Amygdala (tissue), 56 donors: ENCODE measurements at places on chromosomes 3 and 15.

DNA sequence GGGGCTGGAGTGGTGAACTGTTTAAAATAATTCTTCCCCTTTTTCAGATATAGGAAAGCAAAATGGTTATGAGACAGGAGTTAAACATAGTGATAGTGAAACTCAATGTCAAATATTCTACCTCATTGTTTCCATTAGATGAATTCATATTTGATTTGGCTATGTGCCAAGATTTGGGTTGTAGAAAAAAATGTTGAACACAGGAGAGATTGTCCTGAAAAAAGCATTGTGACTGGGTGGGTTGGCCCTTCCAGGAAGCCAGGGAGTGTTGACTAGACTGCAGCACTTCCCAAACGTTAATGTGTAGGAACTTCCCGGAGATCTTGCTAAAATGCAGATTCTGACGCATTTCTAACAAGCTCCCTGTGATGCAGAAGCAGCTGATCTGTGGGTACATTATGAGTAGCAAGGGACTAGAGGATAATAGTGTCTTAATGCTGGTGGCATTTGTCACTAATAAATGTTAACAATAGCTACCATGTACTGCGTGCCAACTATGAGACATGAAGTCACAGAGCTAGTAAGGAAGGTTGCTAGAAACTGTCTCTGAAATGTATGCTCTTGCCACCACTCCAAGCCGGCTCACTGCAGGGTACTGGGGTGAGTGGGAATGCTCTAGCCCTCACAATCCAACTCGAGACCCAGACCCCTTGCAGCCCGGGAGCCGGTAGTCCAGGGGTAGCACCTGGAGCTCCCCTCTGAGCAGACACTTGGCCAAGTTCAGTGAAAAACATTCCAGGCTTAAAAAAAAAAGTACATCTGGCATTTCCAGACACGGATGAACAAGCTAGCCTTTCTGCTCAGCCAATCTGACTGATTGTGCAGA, 120.6 kb downstream of the CD47 start:
- DNase-seq: no peak

DNA sequence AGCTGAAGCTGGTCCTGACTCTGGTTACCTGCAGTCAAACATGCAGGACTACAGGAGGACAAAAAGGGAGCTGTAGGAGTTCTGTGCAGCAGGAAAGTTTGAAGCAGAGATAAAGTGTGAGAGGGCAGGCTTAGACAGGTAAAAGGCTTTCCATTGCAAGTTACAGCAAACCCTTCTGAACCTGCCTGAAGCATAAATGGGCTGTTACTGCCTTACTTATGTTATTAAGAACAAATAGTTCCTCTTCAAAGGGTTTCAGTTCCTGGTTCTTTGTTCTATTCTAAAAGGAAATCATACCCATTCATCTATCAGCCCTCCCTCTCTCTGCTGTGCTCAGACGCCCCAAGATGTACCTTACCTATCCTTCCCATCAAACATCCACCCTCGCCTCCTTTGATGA, 52.4 kb upstream of the CACNA2D3 start:
- DNase-seq: no peak

DNA sequence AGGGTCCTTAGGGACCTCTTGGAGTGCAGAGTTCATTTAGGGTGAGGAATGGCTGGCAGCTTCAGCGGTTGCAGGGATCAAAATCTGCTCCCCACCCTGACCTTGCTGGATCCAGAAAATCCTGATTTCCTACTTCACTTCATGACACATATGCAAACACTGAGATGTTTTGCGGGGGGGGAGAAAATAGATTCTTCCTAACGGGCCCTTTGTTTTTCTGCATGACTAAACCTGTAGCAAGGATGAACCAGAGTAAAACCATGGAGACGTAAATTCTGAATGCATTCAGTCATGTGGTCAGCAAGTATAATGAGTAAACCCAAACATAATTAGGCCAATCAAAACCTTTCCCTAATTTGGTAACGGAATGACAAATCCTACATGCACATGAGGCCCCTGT, 20.0 kb upstream of the RBP1 start:
- DNase-seq: no peak

- DNase-seq: no peak
Observed at GRCh38 chr3:194120789-194121770, 14.9 kb upstream of the HES1 start.

DNA sequence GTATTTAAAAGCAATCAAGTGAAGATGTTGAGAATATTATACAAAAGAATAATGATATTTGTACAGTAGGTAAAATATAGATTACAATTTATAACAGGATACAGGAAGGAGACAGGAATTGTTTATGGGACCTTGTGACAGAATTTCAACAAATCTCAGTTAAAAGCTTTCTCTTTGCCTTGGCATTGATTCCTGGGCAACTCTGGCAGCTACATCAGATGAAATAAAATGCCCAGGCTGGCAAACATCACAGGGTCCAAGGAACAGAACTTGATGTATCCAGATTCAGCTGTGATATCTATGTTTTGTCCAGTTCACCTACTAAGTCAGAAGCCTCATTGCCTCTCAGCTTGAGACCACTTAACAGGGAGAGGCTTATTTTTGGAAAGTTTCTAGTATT, 473.1 kb downstream of the MCTP2 start:
- DNase-seq: no peak

- DNase-seq: no peak
Observed at GRCh38 chr3:169759256-169759655, 5.6 kb downstream of the TERC start.

DNA sequence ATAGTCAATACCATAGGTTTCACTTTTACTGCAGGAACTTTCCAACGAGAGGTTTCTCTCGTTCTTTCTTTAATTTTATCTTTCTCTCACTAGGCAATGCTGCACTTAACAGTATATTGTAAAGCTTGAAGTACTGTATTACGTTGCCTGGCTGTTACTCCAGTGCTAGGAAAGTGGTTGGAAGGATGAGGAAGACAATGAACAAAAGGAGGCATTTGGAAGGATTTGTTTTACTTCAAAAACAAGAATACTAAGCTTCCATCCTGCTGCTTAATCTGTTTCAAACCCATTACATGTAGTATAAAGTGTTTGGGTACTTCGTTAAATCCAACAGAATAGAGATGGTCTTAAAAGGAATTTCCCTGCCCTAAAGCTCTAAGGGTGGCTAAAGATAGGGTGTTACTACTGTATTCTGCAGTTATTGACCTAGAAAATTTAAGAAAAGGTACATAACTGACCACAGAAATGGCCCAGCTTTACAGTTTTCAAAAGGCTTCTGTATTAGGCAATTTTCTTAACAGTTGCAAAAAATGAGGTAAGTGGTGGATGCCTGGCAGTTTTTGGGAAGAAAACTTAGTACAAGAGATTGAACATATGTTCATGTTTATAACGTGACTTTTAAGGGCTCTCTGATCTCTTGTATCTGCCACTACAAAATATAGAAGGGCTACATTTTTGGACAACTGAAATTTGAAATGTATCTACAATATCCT, 785 bp upstream of the IFT57 start:
- no peak for DNase-seq

GRCh38 chr15:69039516-69040225, 25.2 kb downstream of the NOX5 start:
- DNase-seq: no peak

- no peak for DNase-seq
Observed at GRCh38 chr3:94739420-94739819, 676.6 kb downstream of the NSUN3 start.

DNA sequence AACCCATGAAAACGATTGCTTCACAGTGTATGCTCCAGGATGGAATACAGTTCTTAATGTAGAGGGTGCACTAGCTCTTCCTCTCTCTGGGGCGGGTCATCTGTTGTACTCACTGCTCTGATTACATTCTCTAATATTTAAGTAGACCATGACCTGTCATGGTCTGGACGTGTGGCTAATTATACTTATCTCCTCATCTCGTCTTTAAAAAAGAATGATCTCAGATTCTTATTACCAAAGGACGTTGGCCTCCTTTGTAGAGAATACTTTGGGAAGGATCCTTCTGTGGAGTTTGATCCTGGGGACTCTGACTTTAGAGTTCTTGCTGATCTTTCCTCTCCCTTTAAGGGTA, 48.4 kb upstream of the TRAK1 start:
- DNase-seq: no peak

DNA sequence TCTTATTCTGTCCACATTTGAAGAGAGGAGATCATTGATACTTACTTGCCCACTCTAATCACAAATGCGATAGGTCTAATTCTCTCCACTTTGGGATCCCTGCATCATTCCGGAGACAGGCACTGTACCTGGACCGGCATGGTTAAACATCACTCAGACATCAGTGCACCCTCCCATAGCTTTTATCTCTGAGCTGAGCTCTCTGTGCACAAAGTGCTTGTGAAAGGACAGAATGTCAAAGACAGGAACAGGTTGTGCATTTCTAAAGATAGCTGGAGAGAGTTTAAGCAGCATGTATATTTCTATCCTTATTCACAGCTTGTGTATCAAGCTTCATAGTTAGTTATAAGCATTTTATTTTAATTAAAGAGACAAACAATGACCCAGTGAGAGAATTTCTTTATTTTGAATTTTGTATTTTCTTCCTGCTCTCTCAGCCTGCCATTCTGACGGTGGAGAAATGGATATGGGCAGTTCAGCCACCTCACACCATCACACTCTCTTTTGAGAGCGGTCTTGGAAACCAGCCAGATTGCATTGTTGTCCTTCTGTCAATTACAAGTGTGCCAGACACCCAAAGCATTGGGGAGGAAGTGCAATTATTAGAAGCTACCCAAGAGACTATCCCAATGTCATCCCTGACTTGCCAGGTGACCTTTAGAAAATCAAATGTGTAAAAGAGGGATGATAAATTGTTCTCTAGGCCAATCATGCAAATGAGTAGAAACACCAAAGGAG, 65.2 kb upstream of the CHL1 start:
- no peak for DNase-seq

DNA sequence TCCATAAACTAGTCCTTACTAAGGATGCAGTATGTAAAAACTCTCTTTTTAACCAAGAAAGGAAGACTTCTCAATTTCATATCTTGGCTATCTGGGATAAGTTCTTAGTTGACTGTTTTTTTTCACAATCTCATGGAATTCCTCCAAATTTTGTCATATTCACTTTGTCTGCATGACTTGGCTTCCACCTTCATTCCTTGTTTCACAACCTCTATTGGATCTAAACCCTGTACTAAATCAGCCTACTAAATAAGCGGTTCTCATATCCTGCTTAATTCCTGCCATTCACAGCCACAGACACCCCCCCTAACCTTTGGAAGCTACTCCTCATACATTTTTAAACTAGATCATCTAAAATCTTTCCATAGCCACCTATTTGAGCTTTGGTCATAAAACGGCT, 370.6 kb upstream of the NAALADL2 start:
- DNase-seq: no peak

DNA sequence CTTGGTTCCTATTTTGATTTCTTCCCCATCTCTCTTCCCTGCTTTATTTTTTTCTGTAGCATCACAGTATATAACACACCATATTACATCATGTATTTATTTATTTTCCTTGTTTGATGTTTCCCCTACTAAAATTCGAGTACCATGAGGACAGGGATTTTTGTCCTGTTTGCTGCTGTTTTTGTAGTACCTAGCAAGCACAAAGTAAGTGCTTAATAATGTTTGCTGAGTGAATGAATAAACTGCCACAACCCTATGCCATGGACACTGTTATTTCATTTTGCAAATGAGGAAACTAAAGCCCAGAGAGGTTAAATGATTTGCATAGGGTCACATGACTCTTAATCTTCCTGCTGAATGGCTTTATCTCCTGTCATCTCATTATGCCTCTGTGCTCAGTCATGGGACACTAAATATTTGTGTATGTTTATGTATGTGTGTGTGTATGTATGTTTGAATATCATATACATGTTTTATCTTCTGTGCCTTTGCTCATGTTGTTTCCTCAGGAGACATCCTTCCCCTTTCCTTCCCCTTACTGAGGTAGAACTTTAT, 26.1 kb upstream of the MGA start:
- no peak for DNase-seq

DNA sequence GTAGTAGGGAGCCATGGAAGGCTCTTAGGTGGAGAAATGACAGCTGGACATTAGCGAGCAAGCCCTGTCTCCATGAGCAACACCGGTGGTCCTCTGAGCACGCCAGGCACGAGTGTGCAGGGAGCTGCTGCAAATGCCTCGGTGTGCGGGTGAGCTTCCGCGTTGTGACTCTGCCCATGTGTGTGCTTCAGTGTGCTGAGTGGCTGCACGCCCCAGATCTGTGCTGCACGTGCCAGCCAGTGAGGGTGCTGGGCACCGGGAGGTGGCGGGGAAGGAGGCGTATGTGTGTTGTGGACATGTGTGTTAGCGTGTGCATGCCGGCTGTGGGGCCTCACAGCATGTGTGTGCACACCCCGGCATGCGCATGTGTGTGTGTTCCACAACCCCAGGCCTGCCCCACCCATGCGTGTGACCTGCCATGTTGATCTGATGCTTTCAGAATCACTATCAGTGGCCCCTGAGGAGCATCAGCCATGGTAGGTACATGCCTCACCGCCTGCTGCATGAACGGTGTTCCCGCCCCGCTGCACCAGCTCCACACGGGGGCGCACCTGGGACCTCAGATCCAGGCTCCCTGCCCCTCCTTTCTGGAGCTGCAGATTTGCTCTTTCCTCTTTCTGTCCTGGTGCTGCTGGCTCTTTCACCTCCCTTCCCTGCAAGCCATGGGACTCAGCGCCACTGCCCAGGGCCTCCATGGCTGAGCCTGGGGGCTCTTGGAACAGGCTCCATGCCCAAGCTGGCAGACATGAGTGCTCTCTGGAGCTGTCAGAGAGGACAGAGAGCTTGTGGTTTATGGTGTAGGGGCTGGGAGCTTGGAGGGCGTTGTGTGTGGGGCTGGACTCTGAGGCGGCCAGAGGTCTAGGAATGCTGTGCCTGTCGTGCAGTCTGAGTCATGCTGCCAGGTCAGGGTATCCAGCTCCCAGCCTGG, 169.4 kb downstream of the TBC1D2B start:
- no peak for DNase-seq

DNA sequence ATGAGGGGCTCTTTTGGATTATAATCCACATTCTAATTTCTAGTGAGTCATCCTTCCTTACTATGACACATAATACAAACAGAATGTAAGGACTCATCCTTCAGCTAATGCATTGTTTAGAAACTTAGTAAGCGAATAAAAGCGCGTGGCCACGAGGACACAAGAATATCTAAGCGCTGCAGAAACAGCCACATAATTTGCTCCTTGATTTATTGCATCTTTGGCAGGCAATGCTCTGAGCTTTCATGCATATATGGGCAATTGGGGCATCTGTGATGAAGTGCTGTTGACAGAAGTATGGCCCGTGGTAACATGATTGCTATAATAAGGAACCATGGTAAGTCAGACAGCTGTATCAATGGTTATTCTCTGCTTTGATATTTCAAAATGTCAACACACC, 191.3 kb upstream of the ZNF385D start:
- DNase-seq: no peak

DNA sequence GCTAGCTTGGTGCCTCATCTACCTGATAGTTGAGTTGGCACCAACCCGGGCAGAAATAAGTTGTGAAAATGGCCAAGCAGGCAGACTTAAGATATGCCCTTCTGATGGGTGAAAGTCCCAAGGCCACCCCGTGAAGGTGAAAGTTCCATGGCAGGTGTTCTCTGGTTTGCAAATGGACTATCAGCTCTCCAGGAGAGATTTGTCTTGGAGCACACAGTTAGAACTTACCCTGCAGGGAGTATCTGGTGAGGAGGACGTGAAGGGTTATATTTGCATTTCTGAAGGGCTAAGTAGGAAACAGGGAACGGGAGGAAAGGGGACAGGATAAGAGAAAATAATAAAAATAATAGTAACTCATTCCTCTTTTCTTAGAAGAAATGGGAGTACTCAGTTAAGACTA, 220.5 kb downstream of the TP63 start:
- DNase-seq: no peak

GRCh38 chr3:160471892-160472291, 22.3 kb upstream of the TRIM59 start:
- DNase-seq: no peak
